ENCODE measurements at places on chromosomes 2 and 18.

GRCh38 chr2:128771401-128771800, 452.7 kb upstream of the HS6ST1 start:
- no peak for DNase-seq

DNA sequence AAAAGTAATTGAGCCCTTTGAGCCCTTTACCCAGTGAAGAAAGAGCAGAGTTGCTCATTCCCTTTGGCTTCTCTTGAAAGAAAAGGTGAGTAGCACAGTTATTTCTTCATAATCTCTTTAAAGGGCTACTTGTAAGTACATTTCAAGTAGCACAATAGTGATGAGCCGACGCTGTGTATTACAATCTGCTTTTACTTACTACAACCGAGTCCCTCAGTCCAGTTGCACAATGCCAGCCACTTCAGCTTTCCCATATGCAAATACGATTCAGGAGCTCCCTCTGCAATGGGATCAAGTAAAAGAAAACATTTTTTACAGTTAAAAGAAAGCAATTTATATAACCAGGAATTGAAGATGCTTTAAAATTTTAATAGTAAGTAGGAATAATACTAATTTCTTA, 868.5 kb downstream of the RNF144A start:
- no peak for DNase-seq

- DNase-seq: peak; percentile 39
Measured at GRCh38 chr18:63237881-63238692, 81.5 kb downstream of the BCL2 start.

- peak; percentile 33 for DNase-seq
Measured at GRCh38 chr2:241882091-241882625, 12.6 kb downstream of the RTP5 start.

GRCh38 chr2:177541258-177541991, 148.9 kb downstream of the AGPS start:
- no peak for DNase-seq

- no peak for DNase-seq
Measured at GRCh38 chr2:26672112-26672817, 20.3 kb upstream of the KCNK3 start.

- no peak for DNase-seq
Measured at GRCh38 chr18:78927156-78927555, 52.5 kb upstream of the SALL3 start.

DNA sequence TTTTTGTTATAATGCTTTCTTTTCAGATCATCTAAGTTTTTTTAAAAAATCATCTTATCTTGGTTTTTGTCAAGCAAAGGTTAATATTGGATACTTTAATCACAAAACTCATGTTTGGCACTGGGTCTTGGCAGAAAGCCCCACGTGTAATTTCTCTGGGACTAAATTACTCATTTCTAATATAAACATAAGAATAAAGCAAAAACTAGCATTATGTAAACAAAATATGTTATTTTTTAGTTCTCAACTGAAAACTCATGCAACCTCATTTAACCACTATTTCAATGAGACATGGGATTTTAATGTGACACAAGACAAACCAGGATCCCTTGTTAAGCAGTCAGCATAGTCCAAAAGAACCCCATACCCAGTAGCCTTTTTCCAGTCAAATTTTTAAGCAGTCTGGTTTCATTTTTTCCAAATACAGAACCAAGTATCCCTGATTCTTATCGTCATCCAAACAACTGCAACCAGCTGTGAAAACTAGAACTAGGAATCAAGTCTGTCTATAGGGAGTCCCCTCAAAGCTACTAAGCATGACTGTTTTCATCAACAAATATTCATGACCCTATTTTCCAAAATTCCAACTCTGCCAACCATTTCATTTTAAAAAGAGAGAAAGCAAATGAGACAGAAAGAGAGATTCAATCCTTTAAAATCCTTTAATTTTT, 27.1 kb downstream of the PID1 start:
- DNase-seq: no peak

DNA sequence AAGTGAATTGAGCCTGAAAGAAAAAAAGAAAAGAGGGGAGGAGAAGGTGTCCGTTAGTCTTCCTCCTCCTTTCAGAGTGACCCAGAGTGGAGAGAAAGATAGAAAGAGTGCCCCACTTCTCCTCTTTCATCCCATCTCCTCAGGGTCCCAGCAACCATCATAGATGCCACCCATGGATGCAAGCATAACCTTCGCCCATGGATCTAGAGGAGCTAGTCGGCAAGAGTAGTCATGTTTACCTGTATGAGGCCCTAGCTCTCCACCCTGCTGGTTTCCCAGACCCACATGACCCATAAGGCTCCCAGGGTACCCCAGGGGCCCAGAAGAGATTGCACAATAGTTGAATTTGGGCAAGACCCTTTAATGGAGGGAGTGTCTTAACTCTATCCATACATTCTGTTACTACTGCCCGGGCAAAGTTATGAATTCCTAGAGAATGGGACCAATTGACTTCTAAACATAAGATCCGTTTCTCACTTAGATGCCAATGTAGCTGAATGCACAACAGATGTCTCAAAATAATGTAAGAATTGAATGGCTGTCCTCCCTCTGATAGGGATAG, 56.1 kb upstream of the CDCA7 start:
- no peak for DNase-seq

DNA sequence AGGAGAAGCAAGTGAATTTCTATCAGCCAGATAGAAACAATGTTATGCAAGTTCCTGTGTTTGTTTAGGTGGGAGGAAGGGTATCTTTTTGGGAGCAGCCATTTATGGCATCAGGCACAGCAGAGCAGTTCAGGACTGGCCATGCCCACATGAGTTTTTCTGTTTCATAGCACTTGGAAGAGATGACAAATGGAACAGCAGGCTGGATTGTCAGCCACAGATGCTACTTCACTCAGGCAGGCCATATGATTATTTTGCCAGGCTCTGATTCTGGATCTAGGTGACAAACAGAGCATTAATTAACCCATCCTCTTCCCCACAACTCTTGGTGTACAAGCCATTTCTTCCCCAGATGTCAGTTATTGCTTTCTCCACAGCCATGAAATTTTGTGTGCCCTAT, 63.8 kb downstream of the GALNT13 start:
- no peak for DNase-seq

GRCh38 chr2:69386360-69386759, 667 bp downstream of the GFPT1 start:
- DNase-seq: no peak

DNA sequence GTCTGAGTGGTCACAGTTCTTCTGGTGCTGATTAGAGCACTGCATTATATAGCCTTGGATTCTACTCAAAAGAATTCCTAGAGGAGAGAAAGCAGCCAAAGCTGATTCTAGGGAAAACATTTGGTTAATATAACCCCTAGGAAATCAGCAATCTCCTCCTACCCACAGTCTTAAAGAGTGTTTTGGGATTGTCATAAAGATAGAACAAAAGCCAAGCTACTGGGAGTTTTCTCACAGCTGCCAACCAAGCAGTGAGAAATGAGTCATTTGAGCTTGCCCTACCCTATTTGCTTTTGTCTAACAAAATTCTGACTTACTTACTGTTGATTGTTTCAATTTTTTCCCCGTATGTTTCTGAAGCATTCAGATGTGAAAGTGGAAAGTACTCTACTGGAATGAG, 469.3 kb downstream of the PLCL1 start:
- no peak for DNase-seq

DNA sequence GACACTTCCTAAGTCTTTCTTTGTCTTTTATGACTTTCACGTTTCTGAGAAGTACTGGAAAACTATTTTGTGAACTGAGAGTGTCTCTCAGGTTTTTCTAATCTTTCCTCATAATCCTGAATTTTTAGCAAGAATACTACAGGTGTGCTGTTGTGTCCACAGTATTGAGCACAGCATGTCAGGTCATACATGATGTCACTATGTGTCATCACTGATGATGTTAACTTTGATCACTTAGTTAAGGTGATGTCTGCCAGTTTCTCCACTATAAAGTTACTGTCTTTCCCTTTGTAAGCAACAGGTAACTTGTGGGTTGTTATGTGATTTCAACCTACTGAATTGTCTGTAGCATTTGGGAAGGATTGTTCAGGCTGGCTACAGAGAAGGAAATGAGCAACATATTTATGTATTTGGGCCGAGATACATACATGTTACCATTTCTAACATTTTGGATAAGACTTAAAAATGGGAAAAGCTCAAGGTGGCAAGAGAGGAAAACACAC, 11.1 kb downstream of the MATN3 start:
- DNase-seq: no peak

DNA sequence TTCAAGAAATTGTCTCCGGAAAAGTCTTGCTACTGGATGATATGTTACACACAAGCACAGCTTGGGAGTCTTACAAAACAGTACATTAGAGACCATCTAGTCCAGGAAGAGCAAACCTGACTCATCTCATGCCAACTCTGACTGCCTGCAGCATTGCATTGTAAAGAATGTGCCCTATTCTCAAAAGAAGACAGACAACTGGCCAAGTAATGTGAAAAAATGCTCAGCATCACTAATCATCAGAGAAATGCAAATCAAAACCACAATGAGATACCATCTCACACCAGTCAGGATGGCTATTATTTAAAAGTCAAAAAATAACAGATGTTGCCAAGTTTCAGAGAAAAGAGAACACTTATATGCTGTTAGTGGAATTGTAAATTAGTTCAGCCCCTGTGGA, 42.7 kb upstream of the GORASP2 start:
- no peak for DNase-seq

GRCh38 chr2:108908713-108909070, 80.3 kb downstream of the EDAR start:
- no peak for DNase-seq

DNA sequence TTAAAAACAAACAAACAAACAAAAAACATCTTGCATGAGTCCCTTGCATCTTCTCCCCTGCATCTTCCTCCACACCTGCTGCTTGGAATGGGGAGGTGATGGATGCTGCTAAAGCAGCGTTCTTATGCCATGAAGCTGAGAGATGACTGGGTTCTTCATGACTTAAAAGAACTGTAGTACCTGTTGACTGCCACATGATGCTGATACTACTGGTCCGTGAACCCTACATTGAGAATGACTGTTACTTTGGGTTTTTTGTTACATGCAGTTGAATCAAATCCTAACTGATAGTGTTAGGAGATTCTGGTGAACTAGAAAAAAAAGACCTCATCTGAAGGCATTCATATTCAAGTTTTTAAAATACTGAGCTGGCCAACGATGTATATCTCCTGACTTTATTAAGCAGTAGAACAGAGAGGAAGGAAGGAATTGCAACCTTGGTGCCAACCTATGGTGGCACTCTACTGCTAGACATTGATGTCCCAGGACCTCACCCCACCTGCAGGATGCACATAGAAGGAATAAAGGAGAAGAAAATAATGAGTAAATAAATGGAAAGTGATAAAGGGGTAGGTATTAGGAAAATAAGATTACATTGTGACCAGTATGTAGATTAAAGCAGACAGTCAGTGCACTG, 63.2 kb upstream of the SPAG16 start:
- no peak for DNase-seq

GRCh38 chr2:15445891-15446562, 115.1 kb downstream of the NBAS start:
- DNase-seq: no peak

DNA sequence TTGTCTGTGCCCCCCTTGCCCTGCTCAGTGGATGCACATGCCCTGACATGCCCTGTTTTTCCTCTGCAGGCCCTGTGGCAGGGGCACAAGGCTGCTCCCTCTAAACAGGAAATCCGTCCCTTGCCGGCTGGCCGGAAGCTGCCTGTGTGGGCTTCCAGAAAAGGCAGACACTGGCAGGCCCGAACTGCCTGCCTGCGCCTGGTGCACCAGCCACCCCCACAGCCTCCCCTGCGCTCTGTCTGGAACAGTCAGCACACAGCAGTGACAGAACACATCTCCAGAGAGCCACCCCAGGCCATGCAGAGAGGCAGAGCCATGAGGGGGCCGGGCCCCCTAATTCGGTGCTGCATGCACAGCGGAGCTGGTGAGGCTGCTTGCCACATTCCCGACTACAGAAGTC, 33.5 kb downstream of the LOXHD1 start:
- no peak for DNase-seq

DNA sequence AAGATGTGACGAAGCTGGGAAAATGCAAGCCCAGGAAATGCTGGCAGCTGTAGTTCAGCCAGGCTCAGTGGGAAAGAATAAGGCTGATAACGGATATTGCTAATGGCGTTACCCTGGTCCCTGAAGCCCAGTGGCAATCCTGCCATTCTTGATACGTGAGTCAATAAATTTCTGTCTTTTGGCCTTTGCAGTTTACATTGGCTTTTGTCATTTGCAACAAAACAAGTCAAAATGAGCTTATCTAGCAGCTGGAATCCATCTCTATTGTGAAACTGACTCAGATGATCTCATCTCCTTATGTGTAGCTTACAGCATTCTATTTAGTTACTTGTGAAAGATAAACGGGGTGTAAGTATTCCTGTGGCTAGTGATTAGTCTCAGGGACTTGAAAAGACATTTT, 43.8 kb downstream of the ARL6IP6 start:
- DNase-seq: no peak
